Stimulated activated CD4-positive, alpha-beta T cell treated with anti-CD3 and anti-CD28 coated beads, Interleukin-2, amount 100 ng/mL, for 48 hours (primary cell): ENCODE measurements at places on chromosomes 12 and 14.

GRCh38 chr14:92009604-92010003, 30.3 kb downstream of the TRIP11 start:
- DNase-seq, result no peak

GRCh38 chr12:6754411-6754810, 1.5 kb upstream of the MLF2 start:
- DNase-seq, result no peak

- no peak for DNase-seq
Observed at GRCh38 chr14:94538070-94538740, 23.0 kb upstream of the SERPINA4 start.

- no peak for DNase-seq
Observed at GRCh38 chr12:3102771-3103410, 25.7 kb downstream of the TSPAN9 start.

- DNase-seq, result no peak
Observed at GRCh38 chr12:63967358-63968145, 123.1 kb downstream of the SRGAP1 start.

DNA sequence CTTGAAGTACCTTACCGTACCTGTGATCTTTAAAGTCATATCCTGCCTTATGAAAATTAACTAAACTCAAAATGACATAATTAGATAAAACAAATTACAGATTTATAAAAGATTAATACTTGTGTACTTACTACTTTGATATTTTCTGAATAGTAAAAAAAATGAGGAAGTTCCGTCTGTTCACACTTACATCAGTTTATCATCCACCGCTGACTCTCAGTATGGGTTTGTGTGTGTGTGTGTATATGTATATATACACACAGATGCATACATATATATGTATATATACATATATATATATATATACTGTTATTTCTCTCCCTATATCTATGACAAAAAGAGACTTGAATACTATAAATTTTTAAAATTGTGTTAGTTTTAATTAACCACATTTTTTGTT, 65.0 kb upstream of the MON2 start:
- no peak for DNase-seq

DNA sequence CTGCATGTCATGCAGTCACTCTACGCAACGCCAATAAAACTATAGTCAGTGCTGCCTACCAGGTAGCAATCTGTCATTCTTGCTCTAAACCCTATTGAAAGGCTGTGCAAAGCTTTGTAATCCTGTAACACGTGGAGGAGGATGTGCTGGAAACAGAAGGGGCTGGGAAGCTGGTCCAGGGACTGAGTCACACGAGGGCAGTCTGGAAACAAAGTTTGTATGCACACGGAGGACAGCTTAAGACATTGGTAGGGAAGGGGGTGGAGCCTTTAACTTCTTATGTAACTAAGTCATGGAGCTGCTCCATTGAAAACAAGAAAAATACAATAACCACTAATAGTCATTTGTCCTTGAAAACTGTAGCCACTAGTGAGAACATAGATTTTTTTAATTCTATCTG, 128.0 kb downstream of the BCAT1 start:
- no peak for DNase-seq

DNA sequence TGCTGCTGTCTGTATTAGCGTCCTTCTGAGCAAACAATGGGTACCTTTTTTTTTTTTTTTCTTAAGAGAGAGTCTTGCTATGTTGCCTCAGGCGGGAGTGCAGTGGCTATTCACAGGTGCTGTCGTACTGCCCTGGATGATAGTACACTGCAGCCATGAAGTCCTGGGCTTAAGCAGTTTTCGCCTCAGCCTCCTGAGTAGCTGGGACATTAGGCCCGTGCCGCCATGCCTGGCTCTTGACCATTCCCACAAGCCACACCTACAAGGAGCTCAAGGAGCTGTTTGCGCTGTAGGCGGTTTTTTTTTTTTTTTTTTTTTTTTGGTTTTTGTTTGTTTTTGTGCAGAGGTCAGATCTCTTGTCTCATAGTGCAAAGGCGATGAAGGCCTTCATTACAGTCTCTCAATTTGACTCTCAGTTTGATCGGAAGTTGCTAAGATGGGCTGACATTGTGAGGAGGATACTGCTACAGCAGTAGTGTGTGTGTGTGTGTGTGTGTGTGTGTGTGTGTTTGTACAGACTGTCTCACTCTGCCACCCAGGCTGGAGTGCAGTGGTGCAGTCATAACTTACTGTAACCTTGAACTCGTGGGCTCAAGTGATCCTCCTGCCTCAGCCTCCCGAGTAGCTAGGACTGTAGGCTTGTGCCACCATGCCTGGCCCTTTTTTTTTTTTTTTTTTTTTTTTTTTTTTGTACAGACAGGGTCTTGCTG, 34.2 kb downstream of the TRAF3 start:
- DNase-seq, result no peak

GRCh38 chr14:100299238-100299560, 7.0 kb downstream of the SLC25A29 start:
- DNase-seq, result no peak

DNA sequence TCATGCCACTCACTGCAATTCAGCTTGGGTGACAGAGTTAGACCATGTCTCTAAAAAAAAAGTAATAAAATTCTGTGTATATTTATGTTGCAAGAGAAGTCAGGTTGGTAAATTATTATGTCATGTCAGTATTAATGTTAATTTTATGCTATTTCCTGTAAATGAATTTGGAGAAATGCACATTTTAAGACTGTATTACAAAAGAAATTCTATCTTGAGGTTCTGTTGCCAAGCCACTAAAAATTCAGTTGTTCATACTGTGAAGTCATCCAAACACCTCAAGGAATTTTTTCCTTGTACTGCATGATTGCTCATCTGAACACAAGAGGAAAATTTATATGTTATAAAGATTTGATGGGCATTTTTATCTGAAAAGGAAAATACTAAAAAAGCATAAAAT, 23.3 kb upstream of the HMGA2 start:
- DNase-seq, result no peak

- no peak for DNase-seq
Observed at GRCh38 chr14:87081004-87081403, 912.0 kb downstream of the GALC start.

DNA sequence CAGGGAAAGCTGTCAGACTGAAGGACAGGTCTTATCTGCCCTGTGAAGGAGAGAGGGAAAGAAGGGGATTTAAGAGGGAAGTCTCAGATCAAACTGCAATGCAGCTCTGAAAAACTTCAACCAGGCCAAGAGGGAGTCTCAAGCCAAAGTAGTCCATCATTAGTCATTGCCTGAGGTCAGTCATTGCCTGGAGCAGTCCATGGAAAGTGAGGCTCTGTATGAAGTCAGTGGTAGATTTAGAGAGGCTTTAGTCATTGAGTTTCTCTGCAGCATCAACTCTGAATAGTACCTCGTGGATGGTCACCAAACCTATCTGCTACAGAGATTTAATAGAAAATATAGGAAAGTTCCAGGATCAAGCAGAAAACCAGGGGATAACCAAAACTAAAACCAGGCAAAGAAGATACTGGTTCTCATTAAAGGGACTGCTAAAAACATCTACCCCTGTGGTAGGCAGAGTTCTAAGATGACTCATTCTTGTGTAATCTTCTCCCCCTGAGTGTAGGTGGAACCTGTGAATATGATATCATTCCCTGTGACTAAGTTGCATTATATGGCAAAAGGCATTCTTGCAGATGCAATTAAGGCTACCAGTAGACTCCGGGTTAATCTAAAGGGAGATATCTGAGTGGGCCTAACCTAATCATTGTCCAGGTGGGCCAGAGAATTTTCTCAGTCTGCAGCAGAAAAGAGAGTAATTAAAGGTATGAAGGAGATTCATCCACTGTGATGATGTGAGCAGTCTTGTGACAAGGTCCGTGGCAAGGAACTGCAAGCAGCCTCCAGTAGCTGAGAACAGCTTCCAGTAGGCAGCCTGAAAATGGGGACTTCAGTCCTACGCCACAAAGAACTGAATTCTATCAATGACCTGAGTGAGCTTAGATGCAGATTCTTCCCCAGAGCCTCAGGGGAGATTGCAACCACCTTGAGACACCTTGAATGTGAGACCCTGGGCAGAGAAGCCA, 123.1 kb downstream of the GALC start:
- DNase-seq, result no peak

- no peak for DNase-seq
Observed at GRCh38 chr12:65765436-65765813, 58.9 kb upstream of the HMGA2 start.

DNA sequence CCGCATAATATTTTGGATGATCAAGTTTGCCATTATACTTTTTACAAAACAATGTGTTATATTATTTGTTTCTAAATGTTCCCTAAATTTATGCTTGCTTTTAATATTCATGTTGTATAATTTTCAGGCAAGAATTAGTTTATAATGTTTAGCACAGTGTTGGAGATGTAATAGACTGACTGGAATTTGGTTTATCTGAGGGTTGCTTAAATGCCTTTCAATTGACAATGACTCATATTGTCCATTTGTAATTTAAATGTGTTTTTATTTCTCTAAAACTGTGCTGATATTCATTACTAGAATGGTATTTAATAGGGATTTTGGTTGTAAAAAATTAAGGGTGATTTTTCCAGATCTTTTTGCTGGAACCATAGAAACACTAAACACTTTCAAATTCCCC, 788.4 kb downstream of the SLC6A15 start:
- DNase-seq, result no peak

GRCh38 chr12:125122668-125123067, 57.4 kb downstream of the AACS start:
- no peak for DNase-seq

DNA sequence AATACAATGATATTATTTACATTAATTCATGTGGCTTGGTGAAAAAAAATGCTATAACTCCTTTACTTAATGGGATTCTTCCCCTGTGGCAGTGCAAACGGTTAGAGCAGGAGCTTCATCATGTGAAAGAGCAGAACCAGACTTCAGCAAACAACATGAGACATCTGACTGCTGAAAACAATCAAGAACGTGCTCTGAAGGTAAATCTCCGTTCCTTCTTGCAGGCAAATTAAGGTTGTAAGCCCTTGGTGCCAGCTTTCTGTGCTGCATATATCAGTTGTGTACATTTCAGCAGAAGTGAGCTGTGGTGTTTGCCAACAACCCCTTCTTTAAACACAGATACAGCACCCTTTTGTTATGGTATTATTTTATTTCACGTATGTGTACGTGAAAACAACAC, 171.7 kb downstream of the MIPOL1 start:
- DNase-seq, result no peak

DNA sequence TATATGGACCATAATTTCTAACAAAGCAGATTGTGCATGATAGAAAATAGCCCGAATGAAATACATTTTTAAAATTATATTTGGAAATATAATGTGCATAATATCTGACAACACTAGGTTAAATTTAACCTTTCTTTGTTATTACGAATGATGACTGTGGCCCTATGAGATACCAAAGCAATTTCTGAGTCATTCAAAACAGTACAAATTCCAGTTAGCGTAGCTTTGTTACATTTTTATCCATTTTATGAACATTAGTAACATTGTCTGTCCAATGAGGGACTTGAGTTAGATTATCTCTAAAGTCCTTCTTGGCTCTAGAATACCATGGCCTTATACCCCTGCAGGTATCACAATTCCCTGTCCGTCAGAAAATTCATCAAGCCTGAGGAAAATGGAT, 39.0 kb upstream of the REP15 start:
- DNase-seq, result no peak

GRCh38 chr12:68410018-68410660, 78.0 kb upstream of the MDM1 start:
- no peak for DNase-seq

GRCh38 chr14:29648045-29648444, 279.6 kb downstream of the PRKD1 start:
- DNase-seq, result no peak

GRCh38 chr14:31122921-31123320, 84.7 kb downstream of the HECTD1 start:
- DNase-seq, result no peak

- DNase-seq, result no peak
Observed at GRCh38 chr12:13124656-13125505, 21.4 kb upstream of the GSG1 start.

GRCh38 chr12:101793401-101793800, 37.4 kb downstream of the GNPTAB start:
- DNase-seq, result no peak

- no peak for DNase-seq
Observed at GRCh38 chr12:98861251-98861650, 216.2 kb downstream of the APAF1 start.

DNA sequence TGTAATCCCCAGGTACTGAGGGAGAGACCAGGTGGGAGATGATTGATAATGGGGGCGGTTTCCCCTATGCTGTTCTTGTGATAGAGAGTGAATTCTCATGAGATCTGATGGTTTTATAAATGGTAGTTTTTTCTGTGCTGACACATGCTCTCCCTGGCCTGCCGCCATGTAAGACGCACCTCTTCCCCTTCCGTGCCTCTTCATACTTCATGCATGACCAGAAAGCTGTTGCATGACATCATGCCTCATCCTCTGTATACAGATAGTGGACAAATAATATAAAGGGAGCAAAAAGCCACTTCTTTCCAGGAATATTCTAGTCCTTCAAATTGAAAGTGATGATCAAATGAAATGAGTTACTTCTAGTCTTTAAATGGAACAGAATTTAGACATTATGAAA, 47.3 kb upstream of the LRIG3 start:
- DNase-seq, result no peak

DNA sequence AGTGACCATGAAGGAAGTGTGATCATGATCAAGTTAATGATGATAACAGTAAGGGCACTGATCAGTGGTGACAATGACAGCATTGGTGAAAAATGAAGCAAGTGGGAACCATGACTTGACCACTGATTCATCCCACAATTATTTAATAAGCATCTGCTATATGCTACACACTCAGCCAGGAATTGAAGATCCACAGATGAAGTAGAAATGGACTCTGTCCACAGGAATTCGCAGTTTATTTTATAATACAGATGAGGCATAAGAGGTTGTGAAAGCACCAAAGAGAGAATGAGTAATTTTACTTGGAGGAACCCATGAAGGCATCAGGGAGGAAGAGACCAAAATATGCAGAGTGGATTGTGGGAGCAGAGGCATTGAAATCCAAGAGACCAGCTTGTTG, 33.8 kb upstream of the SMUG1 start:
- DNase-seq, result no peak

GRCh38 chr12:72141381-72141780, 130.8 kb upstream of the TRHDE start:
- DNase-seq, result no peak
